ENCODE measurements at places on chromosomes 5 and 9.

GRCh38 chr5:135108992-135109391 is 75.0 kb upstream of the PITX1 start:
- DNase-seq, result no peak

GRCh38 chr9:113645978-113646253 is 182.4 kb downstream of the RGS3 start:
- no peak for DNase-seq

DNA sequence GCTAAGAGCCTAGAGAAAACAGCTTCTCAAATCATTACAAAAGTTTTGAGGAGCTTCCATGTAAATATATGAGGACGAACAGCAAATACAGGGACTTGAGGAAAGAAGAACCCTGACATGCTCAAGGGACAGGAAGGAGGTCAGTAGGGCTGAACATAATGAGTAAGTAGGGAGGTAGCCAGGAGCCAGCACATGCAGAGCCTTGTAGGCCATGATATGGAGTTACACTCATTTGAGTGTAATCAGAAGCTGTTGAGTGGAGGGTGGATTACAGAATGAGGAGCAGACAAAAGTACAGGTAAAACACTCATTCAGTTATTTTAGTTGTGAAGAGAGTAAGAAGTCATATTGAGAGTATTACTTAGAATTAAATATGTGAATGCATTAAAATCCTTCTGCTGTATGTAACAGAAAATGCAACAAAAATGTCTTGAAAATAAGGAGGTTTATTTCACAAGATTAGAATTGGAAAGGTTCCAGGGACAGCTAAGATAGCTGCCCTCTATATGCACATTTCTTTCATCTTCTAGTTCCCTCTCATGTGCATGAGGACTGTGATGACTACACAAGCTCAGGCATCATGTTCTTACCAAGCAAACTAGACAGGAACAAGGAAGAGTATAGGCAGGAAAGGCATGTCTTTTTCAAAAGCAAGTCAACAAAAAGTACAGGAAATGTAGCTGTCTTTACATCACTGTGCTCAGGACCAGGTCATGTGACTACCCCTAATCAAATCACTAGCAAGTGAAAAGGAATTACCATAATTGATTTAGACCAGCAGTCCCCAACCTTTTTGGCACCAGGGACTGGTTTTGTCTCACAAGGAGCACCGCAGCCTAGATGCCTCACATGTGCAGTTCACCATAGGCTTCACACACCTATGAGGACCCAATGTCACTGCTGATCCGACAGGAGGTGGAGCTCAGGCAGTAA is 87.2 kb downstream of the TMEM232 start:
- no peak for DNase-seq

DNA sequence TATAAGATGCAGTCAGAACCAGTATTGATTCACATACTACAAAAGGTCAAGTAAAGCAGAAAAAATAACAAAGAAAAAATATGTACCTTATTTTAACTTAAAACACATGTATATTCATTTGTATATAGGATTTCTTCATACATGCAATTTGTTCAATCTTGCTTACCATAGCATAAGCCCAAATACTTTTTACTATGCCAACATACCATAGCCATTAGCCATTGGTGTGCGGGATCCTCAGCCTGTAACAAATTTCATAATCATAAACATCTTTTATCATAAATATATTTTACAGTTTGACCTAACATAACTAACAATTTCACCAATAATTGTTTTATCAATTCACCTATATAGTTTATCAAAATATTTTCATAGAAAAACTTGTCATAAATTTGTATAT is 51.1 kb downstream of the MPDZ start:
- DNase-seq, result no peak

- DNase-seq, result no peak
Observed at GRCh38 chr9:128057724-128058409, 9.3 kb downstream of the NAIF1 start.

GRCh38 chr5:97628031-97628430 is 445.0 kb upstream of the RIOK2 start:
- no peak for DNase-seq

GRCh38 chr5:149936044-149936699 is 8.4 kb downstream of the PDE6A start:
- DNase-seq, result no peak

- DNase-seq, result peak; percentile 10
Observed at GRCh38 chr5:159682623-159683022, 233.7 kb upstream of the ADRA1B start.

DNA sequence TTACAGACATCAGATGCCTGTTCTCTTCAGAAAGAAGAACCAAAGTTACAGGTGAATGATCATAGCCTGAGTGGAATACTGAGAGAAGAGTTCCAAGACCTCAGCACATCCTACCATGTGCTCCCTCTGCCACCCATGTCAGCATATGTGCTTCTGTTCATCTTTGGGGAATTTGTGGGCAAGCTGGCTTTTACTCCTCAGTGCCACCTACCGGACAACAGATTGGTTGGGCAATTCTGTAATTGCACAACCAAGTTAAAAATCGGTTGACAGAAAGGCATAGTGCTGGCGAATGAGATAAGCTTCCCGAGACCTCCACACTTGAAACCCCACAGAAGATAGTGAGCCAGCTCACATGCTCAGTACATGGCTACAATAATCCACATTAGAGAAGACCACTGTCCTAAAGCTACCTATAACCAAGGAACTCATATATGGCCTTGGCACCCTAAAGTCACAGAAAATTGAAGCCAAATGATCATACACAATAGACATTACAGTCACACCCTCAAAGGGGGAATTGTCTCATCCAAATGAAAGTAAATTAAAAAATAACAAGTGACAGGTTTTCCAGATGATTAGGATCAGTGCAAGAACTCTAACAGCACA is 1238.0 kb upstream of the NUDT12 start:
- no peak for DNase-seq

DNA sequence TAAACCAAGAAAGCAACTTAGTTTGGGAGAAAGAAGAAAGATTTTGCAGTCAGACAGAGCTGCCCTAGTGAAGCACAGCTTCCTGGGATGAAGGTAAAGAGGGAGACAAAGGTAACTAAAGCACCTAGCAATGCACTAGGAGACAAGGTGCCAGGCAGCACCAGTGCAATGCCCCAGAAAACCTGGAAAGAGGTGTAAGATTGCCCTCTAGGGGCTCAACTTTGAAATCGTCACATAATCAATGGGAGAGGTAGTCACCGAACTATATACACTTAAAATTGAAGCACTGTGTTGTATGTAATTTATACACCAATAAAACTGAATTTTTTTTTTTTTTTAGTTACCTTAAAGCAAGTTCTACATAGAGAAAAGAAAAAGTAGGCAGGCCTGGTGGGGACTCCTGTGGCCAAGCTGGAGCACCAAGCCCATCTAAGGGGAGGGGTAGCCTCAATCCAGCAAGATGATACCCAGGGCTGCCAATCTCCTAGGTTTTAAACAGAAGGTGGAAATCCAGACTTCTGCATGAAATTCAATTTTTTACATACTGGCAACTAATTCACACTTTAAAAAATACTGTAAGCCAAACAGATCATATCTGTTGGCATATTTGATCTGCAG is 48.2 kb downstream of the CDK5RAP2 start:
- DNase-seq, result peak; percentile 16

Data from inflammatory macrophage treated with lipopolysaccharide for 4 hours (primary cell).